Uterus (tissue), 4 donors: ENCODE measurements at places on chromosomes 5 and 9. TPM values are rescaled to one million over a fixed set of nuclear protein-coding genes. Genes with fewer than 3 reads are reported as not detected.

GRCh38 chr5:28808967-28809810 lies 1770.8 kb upstream of the CDH9 start:
- no peaks in the 10 kb centered on the region for H3K36me3 ChIP-seq
- no peak for DNase-seq
- no peaks in the 10 kb centered on the region for H3K4me1 ChIP-seq
- no peak overlapping the region for H3K4me3 ChIP-seq

Gene LARP1
- 37.9 TPM for total RNA-seq

DNA sequence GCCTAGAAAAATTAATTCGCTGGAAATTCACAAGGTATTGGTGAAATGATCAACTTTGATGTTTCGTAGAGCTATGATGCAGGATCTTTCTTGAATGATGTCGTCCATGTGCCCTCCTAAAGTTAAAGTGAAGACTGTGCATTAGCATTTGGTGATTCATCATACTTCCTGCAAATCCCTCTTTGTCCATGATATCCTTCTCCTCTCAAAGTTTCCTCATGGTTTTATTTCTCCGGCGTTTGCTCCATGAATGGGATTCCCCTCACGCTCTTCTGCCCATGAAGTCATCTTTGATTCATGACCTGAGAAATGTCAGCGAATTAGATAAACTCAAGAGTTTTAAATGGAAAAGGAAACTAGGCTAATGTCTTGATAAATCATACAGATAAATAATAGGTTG lies 372.7 kb downstream of the PSAT1 start:
- no peak for DNase-seq
- no peaks in the 10 kb centered on the region for H3K4me1 ChIP-seq
- H3K36me3 ChIP-seq: no peaks in the 10 kb centered on the region
- no peaks in the 10 kb centered on the region for H3K27me3 ChIP-seq
- no peak overlapping the region for H3K4me3 ChIP-seq

- H3K36me3 ChIP-seq: no peaks in the 10 kb centered on the region
- no peak overlapping the region for H3K27ac ChIP-seq
- H3K4me1 ChIP-seq: no peaks in the 10 kb centered on the region
- no peaks in the 10 kb centered on the region for H3K27me3 ChIP-seq
- no peak overlapping the region for H3K4me3 ChIP-seq
- DNase-seq: no peak
Measured at GRCh38 chr9:93406371-93406770, 45.1 kb upstream of the FAM120A start.

DNA sequence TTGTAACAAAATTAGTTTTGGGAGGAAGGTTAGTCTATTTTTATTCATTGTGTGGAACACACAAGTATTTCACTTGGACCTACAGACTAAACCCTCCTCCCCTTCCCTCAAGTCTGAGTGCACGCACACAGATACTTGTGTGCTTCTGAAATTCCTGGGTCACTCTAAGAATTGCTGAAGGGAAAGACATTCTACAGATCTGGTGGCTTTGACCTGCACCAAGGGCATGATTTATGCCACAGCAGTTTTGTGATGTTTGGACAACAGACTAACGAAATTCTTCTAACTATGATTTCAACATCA lies 150.5 kb downstream of the ARL15 start:
- H3K27me3 ChIP-seq: no peaks in the 10 kb centered on the region
- DNase-seq: no peak
- no peak overlapping the region for H3K4me3 ChIP-seq
- H3K27ac ChIP-seq: no peak overlapping the region

- no peak overlapping the region for H3K4me3 ChIP-seq
- no peaks in the 10 kb centered on the region for H3K36me3 ChIP-seq
- H3K27ac ChIP-seq: no peak overlapping the region
- no peaks in the 10 kb centered on the region for H3K4me1 ChIP-seq
Measured at GRCh38 chr5:9621379-9621903, 8.7 kb downstream of the TAS2R1 start.

DNA sequence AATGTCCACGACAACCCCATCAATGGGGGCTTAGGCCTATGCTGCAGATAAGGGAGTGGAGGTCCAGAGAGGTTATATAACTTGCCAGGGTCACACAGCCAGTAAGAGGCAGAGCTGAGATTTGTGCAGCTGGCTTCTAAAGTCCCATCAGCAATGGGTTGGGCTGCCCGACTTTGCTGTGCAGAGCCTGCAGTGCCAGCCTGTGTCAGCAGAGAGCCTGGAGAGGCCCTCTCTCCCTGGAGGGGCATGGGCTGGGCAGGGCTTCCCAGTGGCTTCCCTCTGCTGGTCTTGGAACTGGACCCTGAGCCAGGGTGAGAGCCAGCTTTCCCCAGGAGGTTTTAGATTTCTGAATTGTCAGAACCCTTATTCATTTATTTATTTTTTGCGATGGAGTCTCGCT lies 77.2 kb upstream of the RAPGEF1 start:
- DNase-seq: no peak
- no peaks in the 10 kb centered on the region for H3K4me1 ChIP-seq
- no peak overlapping the region for H3K27ac ChIP-seq
- no peak overlapping the region for H3K4me3 ChIP-seq
- no peaks in the 10 kb centered on the region for H3K36me3 ChIP-seq

DNA sequence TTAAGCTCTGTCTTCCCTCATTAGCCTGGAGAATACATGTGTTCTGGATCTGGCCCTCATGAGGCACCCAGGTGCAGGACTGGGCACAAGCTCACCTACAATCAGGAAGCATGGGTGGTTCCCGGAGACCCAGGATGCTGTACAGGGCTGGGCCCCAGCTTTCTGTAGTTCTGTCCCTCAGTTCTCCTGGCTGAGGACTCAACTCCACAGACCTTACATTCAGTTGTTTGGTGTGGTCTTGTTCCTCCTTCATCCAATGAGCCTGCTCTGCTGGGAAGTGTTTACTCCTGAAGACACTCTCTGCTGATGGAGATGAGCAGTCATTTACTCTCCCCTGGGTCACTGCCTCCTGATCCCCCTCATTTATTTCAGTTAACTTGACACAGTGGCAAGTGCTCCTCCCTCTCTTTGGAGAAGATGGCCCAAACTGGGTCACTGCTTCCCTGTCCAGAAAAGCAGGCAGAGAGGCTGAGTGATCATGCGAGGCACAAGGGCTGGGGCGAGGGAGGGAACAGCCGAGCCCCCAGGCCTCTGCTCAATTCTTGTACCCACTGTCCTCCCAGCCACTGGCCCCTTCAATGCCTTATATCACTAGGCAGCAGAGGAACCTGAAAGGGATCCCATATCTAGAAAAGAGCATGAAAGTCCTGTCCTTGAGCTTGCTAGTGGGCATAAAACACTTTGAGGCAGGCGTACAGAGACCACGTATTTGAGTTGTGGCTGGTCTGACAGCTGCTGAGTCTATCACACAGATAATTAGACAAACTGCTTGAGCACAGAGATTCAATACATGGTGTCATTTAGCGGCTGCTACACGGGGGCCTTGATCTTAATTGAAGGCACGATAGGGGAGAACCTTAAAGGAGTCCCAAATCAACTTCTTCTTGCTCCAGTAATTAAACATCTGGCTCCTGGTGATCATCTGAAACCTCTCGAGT lies 221.7 kb downstream of the FSTL4 start:
- no peak overlapping the region for H3K4me3 ChIP-seq
- no peaks in the 10 kb centered on the region for H3K27me3 ChIP-seq
- no peaks in the 10 kb centered on the region for H3K36me3 ChIP-seq
- H3K27ac ChIP-seq: no peak overlapping the region

DNA sequence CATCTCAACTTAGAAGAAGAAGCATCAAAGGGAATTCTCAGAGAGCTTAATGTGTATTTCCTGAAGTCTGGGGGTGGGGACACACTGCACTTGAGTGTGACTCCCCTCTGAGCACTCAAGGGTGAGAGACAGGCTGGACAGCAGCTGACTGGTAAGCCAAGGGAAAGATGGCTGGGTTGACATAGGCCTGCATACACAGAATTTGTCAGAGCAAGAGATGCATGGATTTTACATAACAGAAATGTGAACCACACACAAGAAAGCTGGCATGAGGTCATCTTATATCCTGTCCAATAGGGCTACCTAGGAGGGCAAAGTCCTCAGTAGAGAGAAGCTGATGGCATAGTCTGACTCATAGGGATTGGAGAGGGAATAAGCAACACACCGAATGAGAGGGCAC lies 114.3 kb upstream of the EPB41L4A start:
- no peak overlapping the region for H3K27ac ChIP-seq
- H3K4me3 ChIP-seq: no peak overlapping the region
- no peaks in the 10 kb centered on the region for H3K27me3 ChIP-seq
- no peak for DNase-seq
